ENCODE measurements at places on chromosomes 4 and X.
A peak's percentile ranks its signal among the peaks of the same experiment; 100 is the strongest.

- no peak for DNase-seq
Observed at GRCh38 chr4:186255122-186255521, 10.9 kb upstream of the F11 start.

DNA sequence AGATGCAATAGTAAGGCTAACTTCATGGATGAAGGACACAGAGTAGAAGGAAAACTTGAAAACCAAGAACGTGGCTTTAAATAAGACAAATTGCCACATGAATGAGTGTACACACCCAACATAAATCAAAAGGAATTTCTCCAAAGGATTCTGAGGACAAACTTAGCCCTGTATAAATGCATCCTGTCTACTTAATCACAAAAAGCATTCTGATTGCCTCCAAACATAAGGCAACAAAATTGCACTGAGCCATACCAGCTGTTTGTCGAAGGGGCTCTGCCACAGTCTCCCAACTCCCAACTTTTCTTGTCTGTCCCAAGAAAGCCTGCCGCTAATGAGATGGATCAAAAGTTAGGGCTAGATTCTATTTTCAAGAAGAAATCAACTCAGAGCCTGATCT lies 194.3 kb downstream of the SOWAHB start:
- peak; percentile 51 for DNase-seq

GRCh38 chrX:138664016-138664415 lies 47.5 kb downstream of the FGF13 start:
- DNase-seq, result no peak

DNA sequence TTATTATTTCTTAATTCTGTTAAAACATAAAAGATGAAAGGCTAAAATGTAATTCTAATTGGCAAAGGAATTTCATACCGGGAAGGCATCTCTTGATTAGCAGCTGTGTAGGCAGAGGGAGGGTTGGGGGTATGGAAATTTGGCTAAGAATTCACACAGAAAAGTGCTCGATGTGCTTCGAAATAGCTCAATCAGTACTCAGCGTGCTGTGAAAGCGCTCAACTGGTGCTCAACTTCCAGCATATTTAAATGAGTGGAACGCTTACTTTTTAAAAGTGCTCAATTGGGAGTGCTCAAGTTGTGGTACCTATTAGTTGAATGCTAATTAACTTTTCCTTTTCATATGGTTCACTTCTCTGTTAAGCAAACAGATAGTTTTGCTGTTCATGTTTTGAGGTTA lies 695.9 kb upstream of the ATOH1 start:
- DNase-seq, result no peak

DNA sequence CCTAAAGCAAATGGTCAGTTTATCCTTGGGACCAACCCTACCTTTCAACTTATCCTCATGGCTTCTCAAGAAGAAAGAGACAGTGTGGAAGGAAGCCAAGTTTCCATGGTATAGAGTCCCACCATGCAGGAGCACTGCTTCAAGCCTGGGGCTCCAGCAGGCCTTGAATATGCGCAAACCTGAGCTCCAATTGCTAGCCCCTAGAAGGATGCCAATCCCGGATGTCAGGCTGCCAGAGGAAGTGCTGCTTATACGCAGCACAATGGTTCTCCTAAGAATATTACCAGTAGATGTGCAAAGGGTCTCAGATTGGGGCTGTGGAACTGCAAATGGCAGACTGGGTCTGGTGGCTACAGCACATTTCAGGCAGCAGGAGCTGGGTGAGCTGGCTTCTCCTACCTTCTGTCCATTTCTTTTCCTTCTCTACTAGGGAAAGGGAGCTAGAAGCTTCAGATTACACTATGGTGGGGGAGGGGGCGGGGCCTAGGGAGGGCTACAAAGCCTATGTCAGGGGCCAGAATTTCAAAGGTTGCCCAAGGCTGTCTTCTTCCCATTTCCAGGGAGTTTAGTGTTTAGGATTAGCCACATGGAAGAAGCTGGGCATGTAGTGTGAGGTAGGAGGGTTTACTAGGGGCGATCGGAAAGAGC lies 40.7 kb upstream of the CITED1 start:
- no peak for DNase-seq

DNA sequence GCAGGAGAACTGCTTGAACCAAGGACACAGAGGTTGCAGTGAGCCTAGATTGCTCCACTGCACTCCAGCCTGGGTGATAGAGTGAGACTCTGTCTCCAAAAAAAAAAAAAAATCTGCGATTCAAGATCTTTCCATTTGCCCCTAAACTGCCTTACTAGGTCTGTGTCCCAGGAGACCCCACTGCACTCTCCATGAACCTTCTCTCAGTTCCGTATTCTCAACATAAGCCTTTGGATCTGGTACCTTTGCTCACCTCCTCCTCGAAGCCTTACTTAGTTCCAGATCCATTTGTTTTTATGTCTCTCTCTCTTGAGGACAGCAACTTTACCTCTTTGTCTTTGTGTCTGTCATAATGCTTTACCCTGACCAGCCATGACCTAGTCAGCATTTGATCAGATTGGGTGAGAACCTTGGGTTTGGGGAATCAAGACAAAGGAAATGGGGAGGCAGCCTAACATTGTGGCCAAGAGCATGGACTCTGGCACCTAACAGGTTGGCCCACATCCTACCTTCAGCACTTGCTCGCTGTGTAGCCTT lies 33.7 kb downstream of the BST1 start:
- DNase-seq, result no peak

DNA sequence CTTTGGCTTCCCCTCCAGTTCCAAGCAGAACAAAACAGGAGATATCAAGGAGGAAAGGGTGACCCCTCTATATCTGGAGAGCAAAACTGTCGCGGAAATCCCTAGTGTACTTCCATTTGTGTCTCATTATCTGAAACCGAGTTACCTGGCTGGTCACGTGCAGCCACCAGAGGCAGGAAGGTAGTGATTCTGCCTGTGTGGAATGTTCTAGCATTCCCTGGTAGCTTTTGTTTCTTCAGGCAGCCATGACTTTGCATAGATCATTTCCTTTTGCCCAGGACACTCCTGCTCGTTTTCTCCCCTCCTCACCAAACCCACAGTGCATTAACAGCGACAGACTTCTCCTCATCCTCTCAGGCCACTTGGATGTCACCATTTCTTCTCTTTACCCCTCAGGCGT lies 107.9 kb downstream of the PTTG2 start:
- no peak for DNase-seq

- DNase-seq, result peak; percentile 85
Observed at GRCh38 chr4:41143311-41144039, 70.9 kb downstream of the APBB2 start.

GRCh38 chr4:18684932-18685331 lies 663.4 kb upstream of the LCORL start:
- DNase-seq, result peak; percentile 21

DNA sequence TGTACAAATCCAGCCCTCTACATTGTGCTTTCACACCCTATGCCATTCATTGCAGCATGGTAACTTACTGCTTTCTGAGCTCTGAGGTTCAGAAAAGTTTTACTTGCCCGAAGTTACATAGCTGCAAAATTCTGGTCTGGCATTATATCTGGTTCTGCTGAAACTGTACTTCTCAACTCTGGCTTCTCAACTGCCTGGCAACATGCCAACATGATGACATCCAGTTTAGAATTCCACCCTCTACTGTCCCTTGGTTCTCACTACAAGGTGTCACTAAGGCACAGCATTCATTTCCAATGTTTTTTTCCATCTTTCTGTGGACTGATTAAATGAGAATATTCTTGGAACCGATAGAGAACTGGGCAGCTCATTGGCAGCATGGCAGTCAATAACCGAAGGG lies 242.9 kb upstream of the PRPS2 start:
- DNase-seq, result no peak

DNA sequence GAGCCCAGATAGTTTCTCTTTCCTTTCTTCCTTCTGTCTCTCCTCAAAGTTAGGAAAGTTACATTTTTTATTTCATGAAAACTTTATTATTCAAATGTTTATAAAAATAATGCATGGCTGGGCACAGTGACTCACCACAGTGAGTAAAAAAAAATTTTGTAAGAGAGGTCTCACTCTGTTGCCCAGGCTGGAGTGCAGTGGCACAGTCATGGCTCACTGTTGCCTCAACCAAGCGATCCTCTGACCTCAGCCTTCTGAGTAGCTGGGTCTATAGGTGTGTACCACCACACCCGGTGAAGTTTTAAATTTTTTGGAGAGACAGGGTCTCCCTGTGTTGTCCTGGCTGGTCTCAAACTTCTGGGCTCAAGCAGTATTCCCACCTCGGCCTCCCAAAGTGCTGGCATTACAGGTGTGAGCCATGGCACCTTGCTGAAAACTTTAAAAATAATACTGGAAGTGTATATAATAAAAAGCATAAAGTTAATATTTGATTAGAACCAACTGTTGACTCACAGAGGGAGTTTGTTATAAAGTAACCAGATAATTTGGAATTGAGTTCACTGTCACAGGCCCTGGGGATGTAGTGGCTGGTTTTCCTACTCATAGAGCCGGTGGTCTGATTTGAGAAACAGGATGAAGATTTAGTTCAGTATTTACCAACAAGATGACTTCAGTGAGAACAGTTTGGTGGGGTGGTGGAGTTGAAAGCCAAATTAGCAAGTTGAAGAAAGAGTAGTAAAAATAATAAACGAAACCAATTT lies 18.0 kb downstream of the CMC4 start:
- peak; percentile 14 for DNase-seq

DNA sequence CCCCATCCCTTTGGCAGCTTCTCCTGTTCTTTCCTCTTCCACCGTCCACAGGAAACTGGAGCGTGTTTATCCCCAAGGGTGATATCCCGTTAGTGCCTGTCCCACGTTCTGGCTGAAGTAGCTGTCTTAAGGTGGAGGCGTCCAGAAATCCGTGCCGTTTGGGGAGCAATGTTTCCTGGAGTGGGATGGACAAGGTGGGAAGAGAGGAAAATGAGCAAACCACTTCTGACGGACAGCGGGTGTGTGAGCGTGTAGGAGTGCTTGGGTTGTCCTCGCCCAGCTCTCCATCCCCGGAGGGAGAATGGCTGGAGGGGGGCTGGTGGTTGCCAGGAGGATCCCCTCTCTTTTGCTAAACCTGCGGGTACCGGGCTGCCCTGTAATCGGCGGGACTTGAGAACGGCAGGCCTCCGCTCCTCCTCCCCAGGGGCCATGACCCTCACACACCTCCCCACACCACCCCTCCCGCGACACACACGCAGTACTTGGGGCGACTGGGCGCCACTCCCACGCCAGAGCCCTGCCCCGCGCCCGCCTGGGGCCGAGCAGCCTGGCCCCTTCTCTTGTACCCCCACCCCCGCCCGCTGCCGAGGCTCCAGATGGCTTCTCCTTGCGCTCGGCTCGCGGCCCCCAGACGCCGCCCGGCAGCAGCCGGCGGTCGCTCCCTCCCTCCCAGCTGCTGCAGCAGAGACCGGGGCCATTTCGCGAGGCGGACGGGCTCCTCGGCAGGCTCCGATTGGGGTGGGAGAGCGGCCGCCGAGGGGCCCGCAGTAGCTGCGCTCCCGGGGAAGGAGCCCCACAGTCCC lies 13.9 kb upstream of the PRDM8 start:
- peak; percentile 64 for DNase-seq

DNA sequence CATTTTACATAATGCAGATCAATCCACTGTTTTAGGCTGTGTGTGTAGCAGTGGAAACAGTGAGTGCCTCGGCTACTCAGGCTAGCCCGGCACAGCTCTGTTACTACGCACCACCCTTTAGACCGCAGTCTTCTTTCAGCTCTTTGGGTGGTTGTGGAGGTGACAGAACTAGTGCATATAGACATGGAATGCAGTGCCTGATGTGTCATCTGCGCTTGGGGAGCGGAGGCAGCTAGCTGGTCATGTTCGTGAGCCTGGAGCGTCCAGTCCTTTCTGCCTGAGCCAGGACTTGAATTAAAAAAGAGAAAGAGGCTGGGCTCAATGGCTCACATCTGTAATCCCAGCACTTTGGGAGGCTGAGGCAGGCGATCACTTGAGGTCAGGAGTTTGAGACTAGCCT lies 4.8 kb downstream of the TBC1D14 start:
- peak; percentile 39 for DNase-seq

- no peak for DNase-seq
Observed at GRCh38 chr4:139700568-139700967, 34.9 kb downstream of the MGST2 start.

GRCh38 chr4:94877973-94878372 lies 120.2 kb downstream of the BMPR1B start:
- DNase-seq, result peak; percentile 22

- no peak for DNase-seq
Observed at GRCh38 chrX:14347523-14347922, 181.8 kb upstream of the GLRA2 start.

- peak; percentile 26 for DNase-seq
Observed at GRCh38 chr4:137705171-137705783, 173.0 kb upstream of the PCDH18 start.
